ENCODE measurements at places on chromosomes 2 and 18.

DNA sequence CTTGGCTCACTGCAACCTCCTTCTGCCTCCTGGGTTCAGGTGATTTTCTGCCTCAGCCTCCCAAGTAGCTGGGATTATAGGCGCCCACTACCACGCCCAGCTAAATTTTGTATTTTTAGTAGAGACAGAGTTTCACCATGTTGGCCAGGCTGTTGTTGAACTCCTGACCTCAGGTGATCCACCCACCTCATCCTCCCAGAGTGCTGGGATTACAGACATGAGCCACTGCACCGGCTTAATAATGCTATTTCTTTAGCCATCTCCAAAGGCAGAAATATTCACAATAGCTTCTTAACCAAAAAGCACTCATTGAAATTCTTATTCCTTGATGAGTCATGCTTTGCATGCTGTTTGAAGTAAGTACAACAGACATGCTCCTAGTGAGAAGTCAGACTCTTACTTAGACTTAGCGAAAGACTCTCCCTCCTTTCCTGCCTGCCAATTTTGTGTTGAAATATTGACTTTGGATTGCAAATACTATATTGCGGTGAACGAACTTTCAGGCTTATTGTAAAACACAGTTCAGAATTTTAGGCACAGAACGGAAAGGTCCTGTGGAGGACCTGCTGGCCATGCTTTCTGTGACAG is 4.4 kb downstream of the ACTR3 start:
- peaks cover 2% of the 10 kb centered on the region for H3K36me3 ChIP-seq
- peaks cover 65% of the 10 kb centered on the region for H3K4me1 ChIP-seq
- H3K4me3 ChIP-seq: no peak overlapping the region
- no peak for DNase-seq
- no peaks in the 10 kb centered on the region for H3K27me3 ChIP-seq
- peak overlapping the region; percentile 30 for H3K27ac ChIP-seq

DNA sequence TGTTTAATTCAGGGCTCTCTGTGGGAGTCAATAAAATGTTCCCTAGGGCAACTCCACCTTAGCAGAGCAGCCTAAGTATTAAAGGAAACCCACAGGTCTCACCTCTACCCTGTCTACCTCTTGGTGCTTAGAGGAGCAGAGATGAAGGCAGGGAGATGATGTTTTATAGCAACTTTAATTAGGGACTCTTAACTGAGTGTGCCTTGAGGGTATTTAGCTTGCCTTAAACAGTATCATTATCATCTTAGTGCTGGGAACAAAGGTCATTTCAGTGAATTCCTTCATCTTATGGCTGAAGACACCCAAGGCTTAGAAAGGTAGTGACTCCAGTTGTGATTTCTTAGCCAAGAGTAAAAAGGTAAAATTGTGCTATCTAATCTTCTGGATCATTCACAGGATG is 26.7 kb downstream of the VIL1 start:
- no peak overlapping the region for H3K4me3 ChIP-seq
- H3K4me1 ChIP-seq: peaks cover 3% of the 10 kb centered on the region
- H3K27ac ChIP-seq: no peak overlapping the region
- DNase-seq: no peak

GRCh38 chr18:76914314-76914713 is 92.0 kb downstream of the ZNF236 start:
- no peak for DNase-seq
- no peak overlapping the region for H3K27ac ChIP-seq
- peaks cover 40% of the 10 kb centered on the region for H3K36me3 ChIP-seq
- no peaks in the 10 kb centered on the region for H3K27me3 ChIP-seq
- no peaks in the 10 kb centered on the region for H3K4me1 ChIP-seq

- H3K27me3 ChIP-seq: peaks cover 1% of the 10 kb centered on the region
- H3K4me3 ChIP-seq: no peak overlapping the region
- H3K4me1 ChIP-seq: peaks cover 22% of the 10 kb centered on the region
- no peak overlapping the region for H3K27ac ChIP-seq
These were observed 210.7 kb downstream of the KLHL29 start for GRCh38 chr2:23595601-23596251.

DNA sequence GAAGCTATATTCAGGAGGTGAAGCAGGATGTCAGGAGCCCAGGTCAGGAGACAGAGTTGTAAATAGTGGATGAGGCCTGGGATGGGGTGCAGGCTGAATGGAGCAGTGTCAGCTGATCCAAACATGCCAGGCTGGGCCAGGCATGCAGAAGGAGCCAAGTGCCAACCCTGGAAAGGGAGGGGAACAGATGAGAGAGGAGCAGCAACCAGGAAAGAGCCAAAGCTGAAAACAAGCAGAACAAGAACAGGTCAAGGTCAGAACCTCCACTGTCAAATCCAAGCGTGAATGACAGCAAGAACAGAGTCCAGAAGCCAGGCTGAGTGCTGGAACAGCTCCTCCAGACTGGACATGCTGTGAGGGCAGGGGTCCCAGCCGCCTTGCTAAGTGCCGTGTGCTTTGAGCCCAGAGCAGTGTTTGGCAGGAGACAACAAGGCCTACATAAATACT is 49.2 kb upstream of the PPP1CB start:
- DNase-seq: no peak
- H3K36me3 ChIP-seq: no peaks in the 10 kb centered on the region
- peaks cover 9% of the 10 kb centered on the region for H3K4me1 ChIP-seq
- H3K27me3 ChIP-seq: no peaks in the 10 kb centered on the region

- no peaks in the 10 kb centered on the region for H3K4me1 ChIP-seq
- no peak overlapping the region for H3K27ac ChIP-seq
- DNase-seq: no peak
- peaks cover 13% of the 10 kb centered on the region for H3K27me3 ChIP-seq
- no peak overlapping the region for H3K4me3 ChIP-seq
- H3K36me3 ChIP-seq: no peaks in the 10 kb centered on the region
These were observed 71.9 kb downstream of the CHRNA1 start for GRCh38 chr2:174692256-174692919.

- H3K27me3 ChIP-seq: peaks cover 3% of the 10 kb centered on the region
- no peaks in the 10 kb centered on the region for H3K36me3 ChIP-seq
- H3K4me3 ChIP-seq: no peak overlapping the region
- no peak for DNase-seq
- H3K27ac ChIP-seq: no peak overlapping the region
- peaks cover 15% of the 10 kb centered on the region for H3K4me1 ChIP-seq
These were observed 342.3 kb downstream of the DCC start for GRCh38 chr18:52682260-52682659.

DNA sequence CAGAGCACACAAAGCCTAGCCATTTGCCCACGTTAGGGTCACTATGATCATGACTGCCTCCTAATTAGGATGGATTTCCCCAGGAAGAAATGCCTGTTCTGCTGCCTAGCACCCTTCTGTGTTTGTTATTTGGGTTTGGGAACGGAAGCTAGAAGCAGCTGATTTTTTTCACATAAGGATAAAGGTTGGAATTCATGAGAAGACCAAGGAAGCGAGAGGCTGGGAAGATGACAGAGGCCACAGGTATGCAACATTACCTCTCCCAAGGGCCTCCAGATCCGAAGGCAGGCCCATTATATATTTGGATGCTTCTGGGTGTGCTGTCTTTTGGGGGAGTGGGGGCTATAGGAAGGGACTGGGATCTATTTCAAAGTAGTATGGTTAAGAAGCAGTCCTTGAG is 204.7 kb downstream of the FBXO15 start:
- no peaks in the 10 kb centered on the region for H3K36me3 ChIP-seq
- no peak overlapping the region for H3K27ac ChIP-seq
- H3K4me1 ChIP-seq: peaks cover 3% of the 10 kb centered on the region

- no peaks in the 10 kb centered on the region for H3K36me3 ChIP-seq
- peaks cover 5% of the 10 kb centered on the region for H3K27me3 ChIP-seq
- H3K4me1 ChIP-seq: no peaks in the 10 kb centered on the region
- no peak for DNase-seq
These were observed 134.7 kb downstream of the TMEM163 start for GRCh38 chr2:134583997-134584520.

All from mesothelial cell of epicardium (in vitro differentiated cells).